ENCODE measurements at places on chromosomes 12 and 14.

GRCh38 chr14:95774265-95775160 is 60.6 kb upstream of the TCL1A start:
- peak; percentile 3 for DNase-seq

DNA sequence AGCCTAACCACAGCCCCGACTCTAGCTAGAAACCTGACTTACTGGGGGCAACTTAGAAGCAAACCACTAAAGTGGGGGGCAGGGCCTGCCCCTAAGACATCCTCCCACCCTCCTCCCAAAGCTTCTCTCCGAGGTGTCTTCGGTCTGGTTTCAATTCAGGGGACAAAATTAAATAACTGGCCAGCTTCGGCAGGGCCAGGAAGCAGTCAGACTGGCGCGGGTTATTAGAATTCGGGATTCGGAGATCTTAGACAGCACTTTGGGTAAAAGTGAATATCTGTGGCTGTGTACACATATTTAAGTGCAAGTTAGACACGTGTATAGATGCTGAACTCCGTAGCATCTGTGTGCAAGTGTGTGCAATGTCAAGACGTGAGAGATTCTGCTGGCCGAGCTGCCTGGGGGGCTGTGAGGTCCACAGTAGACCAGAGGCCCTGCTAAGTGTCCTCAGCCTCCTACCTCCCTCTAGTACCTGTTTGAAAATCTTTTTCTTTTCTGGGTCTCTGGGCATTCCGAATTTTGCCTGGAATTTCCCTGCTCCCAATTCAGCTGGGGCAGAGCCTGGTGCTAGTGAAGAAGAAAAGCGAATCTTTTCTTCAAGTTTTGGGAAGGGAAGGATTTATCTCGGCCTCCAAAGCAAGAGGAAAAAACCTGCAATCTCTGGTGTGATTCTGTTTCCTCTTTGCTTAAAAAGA is 4.0 kb upstream of the HOXC10 start:
- DNase-seq, result no peak

DNA sequence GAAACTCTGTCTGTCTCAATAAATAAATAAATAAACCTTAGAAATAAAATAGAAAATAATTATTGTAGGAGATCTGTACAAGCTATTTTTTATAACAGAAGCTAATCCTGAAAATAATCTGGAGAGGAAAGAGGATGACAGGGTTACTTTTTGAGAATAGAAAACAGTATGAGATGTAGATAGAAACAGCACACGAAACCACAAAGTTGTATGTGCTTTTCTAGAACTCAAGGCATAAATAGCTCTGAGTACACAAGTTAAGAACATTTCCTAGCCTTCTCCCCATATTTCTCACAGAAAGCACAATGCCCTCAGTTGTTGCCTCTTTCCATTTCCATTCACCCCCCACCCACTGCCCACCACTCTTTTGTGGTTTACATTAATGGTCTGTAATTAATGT is 35.7 kb downstream of the SLC38A4 start:
- no peak for DNase-seq

DNA sequence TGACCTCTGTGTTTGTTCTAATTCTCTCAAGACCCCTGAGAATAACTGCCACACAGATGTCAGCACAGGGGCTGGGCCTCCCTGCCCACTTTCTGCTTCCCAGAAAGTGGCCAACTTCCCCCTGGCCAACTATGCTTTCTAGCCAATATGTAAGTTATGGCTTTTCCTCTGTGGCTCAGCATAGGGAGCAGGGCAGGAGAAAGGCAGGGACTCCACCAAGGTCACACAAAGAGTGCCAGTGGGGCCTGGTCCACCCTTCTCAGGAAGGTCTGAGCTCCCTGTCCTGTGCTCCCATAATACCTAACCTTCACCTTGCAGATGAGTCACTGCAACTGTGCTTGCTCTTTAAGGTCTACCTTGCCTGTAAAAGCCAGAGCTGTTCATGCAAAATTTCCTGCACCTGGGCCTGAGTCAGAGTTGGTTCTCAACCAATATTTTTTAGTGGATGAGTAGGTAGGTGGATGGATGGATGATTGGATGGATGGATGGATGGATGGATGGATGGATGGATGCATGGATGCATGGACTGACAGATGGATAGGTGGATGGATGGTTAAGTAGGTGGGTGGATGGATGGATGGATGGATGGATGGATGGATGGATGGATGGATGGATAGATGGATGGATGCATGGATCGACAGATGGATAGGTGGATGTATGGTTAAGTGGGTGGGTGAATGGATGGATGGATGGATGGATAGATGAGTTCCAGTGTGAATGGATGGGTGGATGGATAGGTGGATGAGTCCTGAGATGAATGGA is 64.2 kb downstream of the DIO3 start:
- no peak for DNase-seq

- no peak for DNase-seq
Observed at GRCh38 chr12:92233346-92234015, 87.8 kb upstream of the BTG1 start.

GRCh38 chr14:61636291-61636690 is 59.0 kb upstream of the HIF1A start:
- DNase-seq, result no peak

DNA sequence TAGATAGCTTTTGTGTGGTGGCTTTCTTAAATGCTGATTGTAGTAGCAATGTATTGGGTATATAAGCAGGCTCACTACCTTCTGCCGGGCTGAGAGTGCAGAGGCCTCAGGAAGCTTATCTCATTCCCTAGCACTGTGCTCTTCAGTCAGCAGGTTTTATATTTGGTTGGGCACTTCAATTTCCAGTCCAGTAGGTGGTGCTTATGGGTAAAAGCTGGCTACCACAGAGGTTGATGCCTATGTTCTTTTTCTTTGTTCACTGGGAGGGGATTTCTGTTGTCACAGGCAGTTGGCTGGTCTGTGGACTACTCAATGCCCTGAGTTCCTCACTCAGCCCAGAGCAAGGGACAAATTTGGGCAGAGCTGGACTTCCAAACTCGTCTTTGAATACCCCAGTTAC is 43.0 kb upstream of the GLIPR1 start:
- DNase-seq, result no peak

DNA sequence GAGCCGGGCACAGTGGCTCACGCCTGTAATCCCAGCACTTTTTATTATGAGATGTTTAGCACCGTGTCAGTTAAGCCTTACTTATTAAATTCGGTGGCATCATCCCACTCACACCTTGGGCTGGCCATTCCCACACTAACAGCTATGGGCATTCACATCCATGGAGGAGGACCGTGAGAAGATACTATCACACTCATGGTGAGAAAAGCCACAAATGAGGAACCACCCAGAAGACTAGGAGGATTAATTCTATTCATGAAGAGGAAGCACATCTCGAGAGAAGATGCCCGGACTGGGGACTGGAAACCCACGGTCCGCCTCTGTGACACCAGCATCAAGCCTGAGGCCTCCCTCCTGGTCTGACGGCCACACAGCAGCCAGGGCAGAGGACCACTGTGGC is 4.9 kb downstream of the CDC42BPB start:
- no peak for DNase-seq

- DNase-seq, result no peak
Observed at GRCh38 chr12:81021834-81022233, 56.0 kb upstream of the ACSS3 start.

DNA sequence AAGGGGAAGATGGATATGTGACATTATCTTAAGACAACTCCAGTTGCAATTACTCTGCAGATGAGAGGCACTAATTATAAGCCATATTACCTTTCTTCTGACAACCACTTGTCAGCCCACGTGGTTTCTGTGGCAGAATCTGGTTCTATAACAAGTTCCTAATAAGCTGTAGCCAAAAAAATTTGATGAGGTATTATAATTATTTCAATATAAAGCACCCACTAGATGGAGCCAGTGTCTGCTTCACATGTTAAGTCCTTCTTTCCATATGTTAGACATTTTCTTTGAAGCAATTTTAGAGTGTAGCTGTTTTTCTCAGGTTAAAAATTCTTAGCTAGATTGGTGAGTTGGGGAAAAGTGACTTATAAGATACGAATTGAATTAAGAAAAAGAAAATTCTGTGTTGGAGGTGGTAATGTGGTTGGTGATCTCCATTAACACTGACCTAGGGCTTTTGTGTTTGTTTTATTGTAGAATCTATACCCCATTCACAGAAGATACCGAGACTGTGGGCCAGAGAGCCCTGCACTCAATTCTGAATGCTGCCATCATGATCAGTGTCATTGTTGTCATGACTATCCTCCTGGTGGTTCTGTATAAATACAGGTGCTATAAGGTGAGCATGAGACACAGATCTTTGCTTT is 36.9 kb downstream of the PSEN1 start:
- peak; percentile 24 for DNase-seq

DNA sequence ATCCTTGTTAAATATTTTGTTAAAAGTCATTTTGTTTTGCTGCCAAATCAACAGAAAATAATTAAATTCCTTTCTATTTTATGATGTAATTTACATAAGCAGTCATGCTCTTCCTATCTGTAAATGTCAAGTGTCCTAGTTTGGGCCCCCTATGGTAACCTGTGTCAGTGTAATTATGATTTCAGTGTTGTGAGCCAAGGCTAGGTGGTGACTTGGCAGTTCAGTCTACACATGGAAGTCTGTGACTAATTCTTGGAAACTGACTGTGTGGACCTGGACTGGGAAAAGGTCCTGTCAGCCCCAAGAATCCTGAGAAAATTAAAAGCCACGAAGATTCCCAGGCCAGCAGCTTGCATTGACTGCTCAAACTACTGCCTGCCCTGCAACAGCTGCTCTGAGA is 371.0 kb downstream of the FUT8 start:
- DNase-seq, result no peak

GRCh38 chr12:9604287-9604686 is 3.4 kb downstream of the KLRB1 start:
- DNase-seq, result no peak

DNA sequence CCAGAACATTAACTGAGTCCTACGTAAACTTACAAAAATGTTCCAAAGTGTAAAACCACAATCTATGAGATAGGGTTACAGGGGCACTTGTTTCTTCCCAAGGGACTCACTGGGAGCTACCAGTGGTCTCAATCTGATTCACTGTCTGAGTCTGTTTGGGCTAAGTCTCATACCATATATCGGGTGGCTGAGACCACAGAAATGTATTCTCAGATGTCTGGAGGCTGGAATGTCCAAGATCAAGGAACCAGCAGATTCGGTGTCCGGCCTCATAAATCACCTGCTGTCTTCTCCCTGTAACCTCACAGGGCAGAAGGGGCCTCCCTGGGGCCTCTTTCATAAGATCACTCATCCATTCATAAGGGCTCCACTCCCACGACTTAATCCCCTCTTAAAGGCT is 616.3 kb upstream of the TMEM132C start:
- peak; percentile 56 for DNase-seq

DNA sequence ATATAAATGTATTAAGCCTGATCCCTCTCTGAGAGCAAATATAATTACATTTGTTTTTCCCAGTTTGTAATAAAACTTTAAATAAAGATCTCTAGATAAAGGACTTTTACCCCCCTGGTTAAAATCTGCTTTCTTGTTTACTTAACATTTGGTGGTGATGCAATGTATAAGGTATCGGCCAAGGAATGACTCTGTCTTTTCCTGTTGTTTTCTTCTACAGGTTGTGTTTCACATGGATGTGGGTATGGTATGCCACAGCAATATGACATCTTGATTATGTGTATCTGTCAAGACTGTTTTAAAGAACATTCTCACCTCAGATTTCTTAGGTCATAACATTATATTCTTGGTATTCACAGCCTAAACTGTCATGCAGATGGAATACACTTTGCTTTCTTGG is 210.6 kb upstream of the NOVA1 start:
- DNase-seq, result no peak

DNA sequence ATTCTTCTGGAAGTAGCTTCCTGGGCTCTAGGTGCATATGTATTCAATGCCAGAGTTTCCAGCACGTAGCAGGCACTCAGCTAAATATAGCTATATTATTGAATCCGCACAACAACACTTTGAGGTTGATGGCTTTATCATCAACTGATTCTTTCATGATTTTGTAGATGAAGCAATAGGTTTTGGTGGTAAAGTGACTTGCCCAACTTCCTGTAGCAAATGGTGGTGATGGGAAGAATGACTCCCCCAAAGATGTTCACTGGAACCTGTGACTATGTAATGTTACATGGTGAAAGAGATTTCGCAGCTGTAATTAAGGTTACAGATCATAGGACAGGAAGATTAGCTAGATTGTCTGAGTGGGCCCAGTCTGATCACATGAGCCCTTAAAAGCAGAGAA is 3.2 kb downstream of the TDRD9 start:
- no peak for DNase-seq

- no peak for DNase-seq
Observed at GRCh38 chr12:122928404-122929147, 32.7 kb upstream of the VPS37B start.

- DNase-seq, result no peak
Observed at GRCh38 chr14:65282896-65283253, 129.7 kb upstream of the FUT8 start.

- DNase-seq, result no peak
Observed at GRCh38 chr12:19008102-19008501, 121.4 kb upstream of the PLEKHA5 start.

GRCh38 chr14:51185180-51185579 is 54.9 kb upstream of the TMX1 start:
- no peak for DNase-seq

GRCh38 chr14:64746298-64747250 is 42.4 kb downstream of the PLEKHG3 start:
- no peak for DNase-seq

DNA sequence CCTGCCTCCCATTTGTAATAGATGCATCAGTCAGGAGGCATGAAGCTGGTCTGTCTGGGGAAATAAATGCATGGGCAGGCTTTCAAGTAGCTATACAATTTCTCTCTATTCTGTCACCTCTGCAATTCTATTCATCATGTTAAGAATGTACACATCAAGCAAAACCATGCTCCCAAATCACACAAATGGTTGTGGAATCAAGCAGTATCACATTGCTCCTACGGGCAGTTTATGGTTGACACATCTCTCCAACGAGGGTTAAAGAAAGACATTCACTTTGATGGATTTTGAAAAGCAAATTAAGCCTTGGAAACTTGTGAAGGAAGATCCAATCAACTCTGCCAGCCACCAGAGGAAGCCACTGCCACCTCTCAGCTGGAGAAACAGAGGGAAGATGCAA is 1277.4 kb upstream of the TMEM132C start:
- DNase-seq, result no peak

DNA sequence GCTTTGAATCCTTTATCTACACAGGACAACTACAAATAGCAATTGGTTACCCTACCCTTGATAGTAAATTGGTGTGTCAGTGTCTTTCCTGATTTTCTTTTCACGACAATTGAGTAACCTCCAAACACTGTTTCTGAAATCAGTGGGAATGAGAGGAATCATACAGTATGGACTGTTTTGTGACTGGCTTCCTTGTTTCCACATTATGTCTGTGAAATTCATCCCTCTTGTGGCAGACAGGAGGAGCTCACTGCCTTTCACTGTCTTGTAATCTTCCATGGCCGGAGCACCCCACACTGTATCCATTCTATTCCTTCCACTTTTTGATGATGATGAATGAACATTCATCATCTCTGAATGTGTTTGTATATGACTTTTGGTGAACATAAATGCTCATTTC is 164.0 kb upstream of the PZP start:
- no peak for DNase-seq

- DNase-seq, result no peak
Observed at GRCh38 chr12:126908765-126909142, 1358.2 kb upstream of the TMEM132C start.

All from AG09309 (cell line).